HuH-7 (cell line): ENCODE measurements at places on chromosomes 5 and 9.

- no peak for DNase-seq
Observed at GRCh38 chr5:158609333-158610050, 490.2 kb downstream of the EBF1 start.

DNA sequence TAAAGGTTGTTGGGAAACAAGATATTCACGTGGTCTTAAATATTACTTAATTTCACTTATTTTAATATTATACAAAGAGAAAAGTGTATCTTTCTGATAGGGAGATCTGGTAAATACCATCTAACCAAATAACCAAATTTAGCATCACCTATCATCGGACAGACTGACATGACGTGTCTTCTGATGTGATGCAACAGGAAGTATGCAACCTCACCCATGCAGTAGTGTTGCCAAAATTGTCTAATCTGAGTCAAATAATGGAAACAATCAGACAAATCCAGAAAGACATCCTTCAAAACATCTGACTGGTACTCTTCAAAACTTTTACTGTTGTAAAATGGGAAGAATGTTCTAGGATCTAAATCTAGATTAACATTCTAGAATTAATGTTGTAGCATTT is 148.0 kb downstream of the FGF1 start:
- DNase-seq, result no peak

DNA sequence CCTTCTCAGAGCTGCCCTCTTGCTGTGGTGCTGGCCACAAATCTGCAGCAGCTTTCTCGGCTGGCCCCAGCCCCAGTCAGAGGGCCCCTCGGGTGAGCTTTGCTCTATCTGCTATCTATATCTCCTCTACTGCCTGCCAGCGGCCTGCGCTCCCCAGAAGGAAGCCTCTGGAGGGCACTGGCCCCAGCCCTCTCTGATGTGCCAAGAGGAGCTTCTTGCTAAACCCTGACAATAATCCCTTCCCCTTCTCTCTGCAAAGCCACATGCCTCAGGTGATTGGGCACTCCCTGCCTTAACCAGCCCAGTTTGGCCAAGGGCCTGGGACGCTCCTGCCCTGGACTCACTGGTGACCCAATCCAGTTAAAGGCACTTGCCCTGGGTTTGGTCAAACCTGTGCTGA is 42.7 kb downstream of the CAMK2A start:
- DNase-seq, result no peak

- no peak for DNase-seq
Observed at GRCh38 chr5:148125641-148126040, 42.7 kb upstream of the SPINK14 start.

DNA sequence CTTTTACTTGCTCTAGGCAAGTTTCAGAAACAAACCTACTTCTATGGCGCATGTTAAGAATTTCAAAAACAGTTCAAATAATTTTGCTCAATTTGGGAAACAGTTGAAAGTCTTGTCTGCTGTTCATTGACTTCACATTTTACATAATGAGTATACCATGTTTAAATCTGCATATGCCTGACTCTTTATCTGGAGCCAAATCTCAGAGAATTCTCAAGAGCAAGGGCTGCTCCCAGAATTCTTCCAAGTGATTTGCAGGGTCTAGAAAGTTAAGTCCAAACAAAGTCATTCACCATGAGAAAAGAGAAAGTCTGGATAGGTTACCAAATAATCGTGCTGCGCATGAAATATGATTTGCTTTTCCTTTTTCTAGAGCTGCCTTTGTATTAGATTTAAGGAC is 160.2 kb downstream of the CHSY3 start:
- DNase-seq, result no peak
